Activated naive CD4-positive, alpha-beta T cell treated with anti-CD3 and anti-CD28 coated beads, Interleukin-2, amount 10 ng/mL, durations not matched to agents 5 hours and 36 hours (primary cell): ENCODE measurements at places on chromosomes 1 and 21. TPM values are rescaled to one million over a fixed set of nuclear protein-coding genes. Genes with fewer than 3 reads are reported as not detected.

Gene ARHGEF16
- 0.08 TPM for total RNA-seq

Gene MANEAL
- total RNA-seq = 0.99 TPM

Gene CD5L
- total RNA-seq = not detected

Gene LRRC42
- total RNA-seq = 19.1 TPM
